ENCODE measurements at places on chromosomes 5 and 9. TPM values are rescaled to one million over a fixed set of nuclear protein-coding genes. Genes with fewer than 3 reads are reported as not detected.
A peak's percentile ranks its signal among the peaks of the same experiment; 100 is the strongest.

The PCDHA3 gene
- not detected for total RNA-seq

The GADD45G gene
- not detected for total RNA-seq

The SPATA31D3 gene
- not detected for total RNA-seq

The ALAD gene
- 12.0 TPM for total RNA-seq

The HSD17B4 gene
- total RNA-seq: 119 TPM

The TLE4 gene
- 14.0 TPM for total RNA-seq

The TMEM252 gene
- not detected for total RNA-seq

The STX17 gene
- total RNA-seq: 16.2 TPM

The TMC1 gene
- not detected for total RNA-seq

The TERT gene
- total RNA-seq: not detected

DNA sequence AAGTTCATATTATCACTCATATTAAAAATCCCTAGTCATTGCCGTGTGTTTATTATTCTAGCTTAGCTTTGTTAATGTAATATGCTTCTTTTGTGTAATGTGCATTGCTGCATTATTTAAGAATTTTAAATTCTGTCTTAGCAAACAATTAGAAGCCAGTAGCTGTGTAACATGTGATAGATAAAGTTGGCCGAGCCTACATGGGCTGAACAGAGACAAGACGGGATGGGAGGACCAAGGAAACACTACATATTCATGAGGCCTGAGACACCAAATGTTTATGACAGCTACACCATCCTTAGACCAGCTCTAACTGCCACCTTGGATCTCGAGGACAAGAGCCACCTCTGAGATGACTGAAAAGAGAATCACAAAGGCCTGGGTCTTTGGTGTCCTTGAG lies 51.0 kb upstream of the COL15A1 start:
- DNase-seq: no peak

DNA sequence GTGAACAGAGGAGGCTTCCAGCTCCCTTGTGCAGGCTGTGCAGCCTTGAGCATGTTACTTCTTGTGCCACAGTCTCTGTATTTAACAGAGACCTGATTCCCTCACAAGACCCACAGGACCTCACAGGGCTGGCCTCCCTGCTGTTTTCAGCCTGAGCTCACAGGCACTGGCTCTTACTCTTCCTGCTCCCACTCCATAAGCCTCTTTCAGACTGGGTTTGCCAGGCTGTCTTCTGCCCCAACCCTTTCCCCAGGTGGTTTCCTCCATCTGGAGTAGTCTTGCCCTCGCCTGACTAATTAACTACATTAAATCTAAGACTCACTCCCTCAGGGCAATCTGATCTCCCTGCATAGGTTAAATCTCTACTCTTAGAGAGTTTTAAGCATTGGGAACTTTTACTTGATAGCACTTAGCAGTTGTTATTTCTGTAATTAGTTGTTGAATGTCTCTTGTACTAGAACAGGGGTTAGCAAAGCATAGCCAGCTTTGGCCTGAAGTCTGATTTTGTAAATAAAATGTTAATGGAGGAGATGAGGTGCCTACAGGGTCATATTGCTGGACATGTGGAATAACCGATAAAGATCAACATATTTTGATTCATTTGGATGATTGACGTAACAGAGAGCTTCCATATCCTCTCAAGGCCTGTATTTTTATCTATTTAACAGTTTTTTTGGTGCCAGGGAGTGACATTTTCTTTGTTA lies 28.6 kb upstream of the SPATA31E1 start:
- DNase-seq: no peak

DNA sequence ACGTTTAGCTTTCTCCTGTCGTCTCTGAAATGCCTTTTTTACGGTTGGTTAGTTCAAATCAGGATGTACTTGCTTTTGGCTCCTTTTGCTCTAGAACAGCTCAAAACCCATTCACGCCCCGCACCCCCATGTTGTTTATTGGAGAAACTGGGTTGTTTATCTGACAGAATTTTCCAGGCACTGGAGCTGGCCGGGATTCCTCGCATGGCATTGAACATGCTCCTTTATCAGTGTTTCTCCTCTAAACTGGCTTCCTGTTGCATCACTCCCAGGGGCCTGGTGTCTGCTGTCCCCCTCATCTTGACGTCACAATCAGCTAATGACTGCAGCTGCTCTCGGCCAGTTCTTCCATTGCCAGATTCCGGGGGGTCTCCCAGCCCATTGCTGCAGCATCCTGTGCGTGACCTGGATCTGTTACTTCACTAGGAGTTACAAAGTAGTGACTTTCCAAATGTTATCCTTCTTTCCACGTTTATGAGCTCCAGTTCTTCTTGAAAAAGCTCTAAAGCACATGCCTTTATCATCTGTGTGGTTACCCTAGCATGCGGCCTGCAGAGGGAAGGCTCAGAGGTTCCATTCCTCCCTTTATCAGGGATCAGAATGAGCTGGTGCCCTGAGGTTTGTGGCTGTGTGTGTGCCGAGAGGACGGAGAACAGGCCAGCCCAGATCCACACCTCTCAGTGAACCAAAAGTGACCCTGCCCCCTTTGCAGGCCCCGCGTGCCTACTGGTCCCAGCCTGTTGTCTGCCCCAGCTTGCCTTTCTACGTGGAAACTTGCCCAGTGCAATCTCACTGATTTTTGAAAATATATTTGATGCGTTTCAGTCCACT lies 27.5 kb downstream of the FAM163B start:
- DNase-seq: no peak

DNA sequence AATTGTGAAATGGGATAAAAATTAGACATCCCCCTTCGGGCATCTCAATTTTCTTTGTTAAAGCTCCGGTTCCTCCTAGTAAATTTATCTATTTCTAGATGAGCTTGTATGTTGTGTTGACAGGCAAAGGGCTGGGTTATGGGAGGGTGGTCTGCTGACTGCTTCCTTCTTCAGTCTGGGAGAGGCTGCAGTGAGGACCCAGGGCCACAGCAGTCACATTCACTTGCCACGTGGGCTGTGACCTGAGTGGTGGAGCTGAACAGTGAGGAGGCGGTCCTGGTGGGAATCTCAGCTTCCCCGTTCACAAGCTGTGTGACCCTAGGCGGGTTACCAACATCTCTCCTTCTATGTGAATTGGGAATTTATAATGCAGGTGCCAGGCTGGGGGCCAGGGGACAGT lies 57.5 kb upstream of the RXRA start:
- DNase-seq: no peak

GRCh38 chr9:110266795-110267194 lies 10.5 kb upstream of the TXN start:
- no peak for DNase-seq

GRCh38 chr9:107361816-107362215 lies 78.7 kb downstream of the RAD23B start:
- DNase-seq: peak; percentile 49

- DNase-seq: no peak
Observed at GRCh38 chr5:176772271-176773210, 37.8 kb upstream of the UNC5A start.

GRCh38 chr9:129370770-129371169 lies 192.7 kb upstream of the IER5L start:
- DNase-seq: no peak

DNA sequence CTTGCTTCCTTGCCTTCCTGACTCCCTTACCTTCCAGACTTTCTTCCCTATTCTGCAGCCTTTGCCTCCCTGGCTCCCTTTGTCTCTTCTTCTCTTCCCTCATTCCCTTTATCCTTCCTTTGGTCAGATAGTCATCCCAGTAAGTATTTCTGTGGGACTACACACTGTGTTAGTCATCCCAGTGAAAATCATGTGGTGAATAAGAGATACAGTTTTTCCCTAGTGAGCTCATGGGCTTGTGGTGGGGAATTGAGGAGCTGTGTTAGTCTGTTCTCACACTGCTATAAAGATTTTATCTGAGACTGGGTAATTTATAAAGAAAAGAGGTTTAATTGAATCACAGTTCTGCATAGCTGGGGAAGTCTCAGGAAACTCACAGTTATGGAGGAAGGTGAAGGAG lies 109.8 kb upstream of the EDIL3 start:
- peak; percentile 67 for DNase-seq

GRCh38 chr5:14123974-14124482 lies 19.1 kb upstream of the TRIO start:
- peak; percentile 32 for DNase-seq

DNA sequence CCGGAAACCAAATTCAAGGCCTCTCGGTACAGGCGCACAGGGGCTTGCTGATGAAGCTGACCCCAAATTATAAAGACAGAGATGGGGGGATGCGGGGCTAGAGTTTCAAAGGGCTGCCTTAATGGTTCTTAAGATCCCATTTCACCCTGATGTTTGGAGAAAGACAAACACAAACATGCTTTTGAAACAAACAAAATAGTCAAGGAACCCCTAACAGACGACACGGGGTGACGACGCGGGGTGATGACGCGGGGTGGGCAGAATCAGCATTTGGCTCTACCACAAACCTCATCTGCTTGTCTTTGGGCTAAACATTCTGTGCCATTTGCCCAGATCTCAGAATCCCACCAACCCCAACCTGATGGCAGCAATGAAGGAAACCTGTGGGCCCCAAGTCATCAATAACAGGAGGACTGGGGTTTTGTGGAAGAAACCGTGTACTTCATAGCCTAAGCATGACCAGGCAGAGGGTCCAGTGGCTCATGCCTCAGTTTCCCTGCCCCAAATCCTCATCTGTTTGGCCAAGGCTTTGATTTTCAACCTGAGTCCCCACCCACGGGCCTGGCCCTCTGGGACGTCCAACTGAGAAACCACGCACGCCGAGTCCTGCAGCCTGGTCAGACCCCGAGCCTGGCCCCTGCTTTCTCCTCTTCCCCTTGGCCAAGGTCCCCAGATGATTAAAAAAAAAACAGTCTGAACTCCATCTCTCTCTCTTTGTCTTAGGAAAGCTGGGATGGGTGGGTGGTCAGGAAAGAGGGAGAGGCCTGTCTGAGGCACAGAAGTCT lies 148.5 kb downstream of the COL23A1 start:
- DNase-seq: no peak

- DNase-seq: no peak
Observed at GRCh38 chr9:134653259-134654009, 11.8 kb downstream of the COL5A1 start.

DNA sequence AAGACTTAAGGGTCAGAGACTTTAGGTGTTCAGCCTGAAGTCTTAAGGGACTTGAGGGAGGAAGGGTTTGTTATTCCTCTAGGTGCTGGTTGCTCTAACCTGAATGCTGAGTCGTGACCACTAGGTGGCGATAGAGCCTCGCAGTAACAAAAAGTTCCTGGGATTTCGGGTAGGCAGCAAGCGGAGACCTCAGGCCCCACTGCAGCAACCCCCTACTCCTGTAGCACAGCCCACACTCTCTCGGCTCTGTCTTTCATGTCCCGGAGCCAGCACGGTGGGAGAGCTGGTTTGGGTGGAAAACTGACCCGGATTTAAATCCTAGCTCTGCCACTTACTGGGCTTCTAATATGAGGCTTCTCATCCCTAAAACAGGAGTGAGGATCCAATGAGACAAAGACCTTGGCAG lies 100.3 kb upstream of the PANK3 start:
- DNase-seq: peak; percentile 32

GRCh38 chr9:97769208-97769607 lies 72.1 kb upstream of the XPA start:
- no peak for DNase-seq

DNA sequence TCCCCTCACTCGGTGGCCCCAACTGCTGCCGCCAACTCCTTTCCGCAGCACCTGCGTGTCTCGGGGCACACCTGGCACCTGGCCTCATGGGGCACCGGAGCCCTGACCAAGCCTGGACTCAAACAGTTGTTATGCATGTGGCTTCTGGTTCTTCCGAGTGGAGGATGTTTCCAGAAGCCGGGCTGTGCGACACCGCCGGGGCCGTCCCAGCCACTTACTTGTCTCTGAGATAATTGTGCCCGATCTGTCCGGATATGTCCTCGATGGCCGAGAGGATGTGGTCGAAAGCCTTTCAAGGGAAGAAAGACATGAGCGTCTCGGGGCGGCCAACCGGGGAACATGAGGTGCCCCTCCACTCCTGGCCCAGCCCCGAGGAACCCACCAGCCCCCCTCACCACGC lies 38.4 kb downstream of the EXOC3 start:
- DNase-seq: no peak

DNA sequence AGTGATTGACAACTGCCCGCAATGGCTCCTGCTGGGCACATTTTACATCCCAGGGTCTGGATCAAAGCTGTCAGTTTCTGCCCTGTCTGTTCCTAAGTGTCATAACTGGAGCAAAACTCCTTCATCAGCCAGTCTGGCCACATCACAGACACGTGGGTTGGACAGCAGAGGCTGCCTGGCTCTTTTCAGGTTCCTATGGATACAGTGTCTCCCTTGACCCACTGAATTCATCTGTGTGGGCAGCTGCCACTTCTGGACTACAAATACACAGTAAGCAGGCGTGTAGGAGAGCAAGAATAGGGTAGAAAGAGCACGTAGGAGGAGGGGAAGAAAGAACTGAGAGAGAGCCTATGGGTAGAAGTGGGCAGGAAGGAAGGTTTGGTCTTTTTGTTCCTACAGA lies 238.0 kb downstream of the ENC1 start:
- no peak for DNase-seq

GRCh38 chr9:37953206-37953774 lies 49.4 kb upstream of the SLC25A51 start:
- DNase-seq: no peak

DNA sequence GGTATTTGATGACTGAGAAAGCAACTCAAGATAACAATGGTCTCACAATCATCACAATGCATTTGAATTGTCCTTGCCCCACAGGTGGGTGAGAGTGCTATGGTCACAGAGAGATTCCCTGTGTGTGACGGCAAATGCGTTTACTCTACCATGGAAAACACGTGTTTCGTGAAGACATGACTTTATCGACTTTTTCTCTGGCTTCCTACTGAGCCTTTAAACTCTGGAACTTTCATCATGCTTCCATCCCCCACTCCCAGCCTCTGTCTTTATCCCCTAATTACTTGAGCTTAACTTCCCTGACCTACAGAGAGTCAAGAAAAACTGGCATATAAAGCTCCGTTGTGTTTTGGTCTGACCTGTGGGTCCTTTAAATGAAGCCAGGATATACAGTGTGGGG lies 414.1 kb upstream of the CLINT1 start:
- no peak for DNase-seq

DNA sequence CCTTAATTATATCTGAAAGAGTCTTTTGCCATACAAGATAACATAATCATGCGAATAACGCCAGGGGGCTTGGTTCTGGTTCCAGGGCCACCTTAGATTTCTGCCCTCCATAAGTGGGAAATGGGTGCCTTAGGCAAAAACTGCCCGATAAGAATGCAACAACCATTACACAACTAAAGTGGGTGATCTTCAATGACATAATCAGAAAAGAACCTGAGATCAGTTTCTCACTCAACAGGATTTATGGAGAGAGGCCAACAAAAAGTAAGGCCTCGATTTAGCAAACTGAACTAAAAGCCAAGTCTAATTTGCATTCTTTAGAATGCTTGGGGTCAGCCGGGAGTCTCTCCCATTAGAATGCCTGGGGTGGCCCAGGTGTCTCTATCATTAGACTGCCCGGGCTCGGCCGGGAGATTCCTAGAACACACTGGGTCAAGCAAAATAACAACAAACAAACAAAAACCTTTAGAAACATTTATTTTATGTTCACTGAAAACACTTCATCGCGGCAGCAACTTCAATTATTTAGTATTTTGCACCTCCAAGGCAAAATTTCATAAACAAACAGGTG lies 194.8 kb downstream of the AUH start:
- DNase-seq: no peak

- no peak for DNase-seq
Observed at GRCh38 chr9:3912817-3913216, 387.0 kb upstream of the RFX3 start.

GRCh38 chr9:134437403-134438194 lies 111.3 kb downstream of the RXRA start:
- no peak for DNase-seq

Measured in foreskin keratinocyte (primary cell).